ENCODE measurements at places on chromosomes 4 and X.

- peak; percentile 86 for DNase-seq
These were observed 7.8 kb downstream of the RBM47 start for GRCh38 chr4:40621592-40622512.

- no peak for DNase-seq
These were observed 167.4 kb downstream of the COL4A6 start for GRCh38 chrX:108270739-108271396.

DNA sequence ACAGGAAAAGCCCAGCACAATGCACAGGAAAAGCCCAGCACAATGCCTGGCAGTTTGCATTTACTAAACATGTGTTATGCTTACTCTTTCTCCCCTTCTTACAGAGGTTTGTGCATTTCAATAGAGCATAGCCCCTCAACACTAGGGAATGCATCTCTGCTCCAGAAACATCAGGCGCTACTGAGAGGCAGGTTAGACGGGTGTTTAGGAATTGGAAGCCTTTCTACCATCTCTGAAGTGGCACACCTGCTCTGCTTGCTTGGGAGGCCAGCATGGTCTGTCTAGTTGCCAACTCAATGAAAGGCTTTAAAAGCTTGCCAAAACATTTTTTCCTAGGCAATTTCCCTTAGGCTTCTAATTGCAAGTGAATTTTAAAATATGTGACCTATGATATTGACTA is 55.7 kb downstream of the GRID2 start:
- DNase-seq = no peak

GRCh38 chrX:79415056-79415455 is 47.9 kb upstream of the ITM2A start:
- DNase-seq = peak; percentile 2

- DNase-seq = no peak
These were observed 676.8 kb upstream of the HS3ST1 start for GRCh38 chr4:12105519-12105918.

DNA sequence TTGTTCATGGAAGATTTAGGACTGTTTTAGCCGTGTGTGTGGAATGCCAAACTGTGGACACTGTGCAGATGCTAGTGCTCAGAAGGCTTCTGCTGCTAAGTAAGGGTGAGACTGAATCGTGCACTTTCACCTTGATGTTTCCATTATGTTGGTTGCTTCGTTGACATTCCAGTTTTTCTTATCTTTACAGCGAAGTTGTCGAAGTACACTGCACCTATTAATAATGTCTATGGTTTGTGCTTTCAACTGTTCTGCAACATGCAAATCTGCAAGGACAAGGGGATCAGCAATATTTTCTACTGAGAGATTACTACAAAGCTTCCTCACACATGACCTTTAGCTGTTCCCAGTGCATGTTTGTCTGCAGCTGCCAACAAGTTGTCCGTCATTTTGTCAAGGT is 67.7 kb downstream of the UGT2A3 start:
- DNase-seq = no peak

DNA sequence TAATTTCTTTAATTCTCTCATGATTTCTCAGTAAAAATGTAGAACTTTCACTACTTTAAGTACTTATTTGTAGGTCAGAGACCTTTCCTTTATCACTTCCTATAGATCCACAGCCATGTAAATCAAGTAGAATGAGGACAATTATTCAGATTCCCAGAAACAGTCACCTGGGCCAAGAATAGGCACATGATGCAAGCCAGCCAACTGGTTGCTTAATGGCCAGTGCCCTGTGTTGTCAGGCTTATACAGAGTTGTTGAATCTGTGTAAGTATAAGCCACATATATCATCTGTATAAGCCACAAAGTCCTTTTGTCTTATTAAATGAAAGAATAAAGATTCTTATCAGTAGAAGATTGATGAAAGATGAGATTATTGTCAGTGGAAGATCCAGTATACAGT is 5.2 kb downstream of the BANK1 start:
- DNase-seq = no peak

DNA sequence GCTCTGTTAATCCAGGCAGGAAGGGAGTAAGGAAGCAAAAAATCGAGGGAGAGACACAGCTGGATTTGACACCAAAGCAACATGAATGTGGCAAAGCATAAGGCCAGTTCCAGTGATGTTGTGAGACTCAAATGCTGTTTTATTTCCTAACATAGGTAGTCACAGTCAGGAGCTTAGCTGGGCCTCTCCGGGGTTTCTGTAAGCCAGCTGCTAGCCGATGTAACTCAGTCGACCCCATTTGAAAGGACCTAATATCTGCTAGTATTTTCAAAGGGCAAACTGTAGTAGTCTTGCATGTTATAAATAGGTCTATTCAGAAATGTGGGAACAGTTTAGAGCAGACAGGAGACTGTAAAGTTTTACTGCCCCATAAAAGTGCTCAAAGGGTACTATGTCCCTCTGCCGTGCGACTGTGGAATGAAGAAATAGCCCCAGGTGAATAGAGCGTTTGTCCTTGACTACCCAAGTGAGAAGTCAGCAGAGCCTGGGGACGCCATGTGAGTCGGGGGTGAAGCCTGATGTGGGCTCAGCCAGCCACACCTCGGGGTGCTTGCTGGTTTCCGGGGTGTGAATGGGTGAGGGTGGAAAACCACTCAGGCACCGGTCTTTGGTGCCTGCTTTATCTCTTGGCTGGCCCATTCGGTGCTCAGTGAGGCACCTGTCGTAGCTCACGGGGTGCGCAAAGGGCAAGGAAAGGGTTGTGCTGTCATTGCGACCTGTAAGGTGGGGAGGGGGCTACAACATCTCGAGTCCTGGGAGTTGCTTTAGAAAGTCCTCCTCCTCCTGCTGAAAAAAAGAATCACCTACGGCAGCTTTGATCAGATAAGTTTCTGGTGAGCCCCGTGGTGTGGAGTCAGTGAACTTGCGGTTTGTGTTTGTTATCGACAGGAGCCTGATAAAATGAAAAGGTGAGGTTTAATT is 745 bp downstream of the TRIM2 start:
- DNase-seq = peak; percentile 78

DNA sequence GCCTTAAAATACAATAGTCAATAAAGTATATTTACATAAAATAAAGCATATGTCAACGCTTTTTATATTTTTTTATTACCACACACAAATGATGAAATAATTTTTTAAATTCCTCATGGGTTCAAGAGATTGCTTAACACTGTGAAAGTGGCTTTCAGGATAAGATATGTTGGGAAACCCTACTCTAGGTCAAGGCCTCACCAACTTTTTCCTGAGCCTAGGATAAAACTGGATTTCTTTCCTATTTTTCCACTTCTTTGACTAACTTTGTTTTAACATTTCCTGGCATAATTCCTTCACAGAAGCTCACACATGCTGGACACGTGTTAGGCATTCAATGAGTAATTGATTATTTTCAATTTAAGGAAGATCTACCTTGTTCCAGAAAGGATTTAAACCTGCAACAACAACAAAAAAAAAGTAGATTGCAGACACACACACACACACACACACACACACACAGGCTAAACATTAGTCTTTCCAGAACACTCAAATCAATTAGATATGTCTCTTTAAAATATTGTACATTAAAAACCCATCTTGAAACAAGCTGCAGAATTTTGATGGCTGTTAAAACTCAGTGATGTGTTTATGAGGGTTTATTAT is 9.1 kb downstream of the KLB start:
- no peak for DNase-seq

GRCh38 chr4:11287055-11287454 is 141.6 kb downstream of the HS3ST1 start:
- DNase-seq = no peak

DNA sequence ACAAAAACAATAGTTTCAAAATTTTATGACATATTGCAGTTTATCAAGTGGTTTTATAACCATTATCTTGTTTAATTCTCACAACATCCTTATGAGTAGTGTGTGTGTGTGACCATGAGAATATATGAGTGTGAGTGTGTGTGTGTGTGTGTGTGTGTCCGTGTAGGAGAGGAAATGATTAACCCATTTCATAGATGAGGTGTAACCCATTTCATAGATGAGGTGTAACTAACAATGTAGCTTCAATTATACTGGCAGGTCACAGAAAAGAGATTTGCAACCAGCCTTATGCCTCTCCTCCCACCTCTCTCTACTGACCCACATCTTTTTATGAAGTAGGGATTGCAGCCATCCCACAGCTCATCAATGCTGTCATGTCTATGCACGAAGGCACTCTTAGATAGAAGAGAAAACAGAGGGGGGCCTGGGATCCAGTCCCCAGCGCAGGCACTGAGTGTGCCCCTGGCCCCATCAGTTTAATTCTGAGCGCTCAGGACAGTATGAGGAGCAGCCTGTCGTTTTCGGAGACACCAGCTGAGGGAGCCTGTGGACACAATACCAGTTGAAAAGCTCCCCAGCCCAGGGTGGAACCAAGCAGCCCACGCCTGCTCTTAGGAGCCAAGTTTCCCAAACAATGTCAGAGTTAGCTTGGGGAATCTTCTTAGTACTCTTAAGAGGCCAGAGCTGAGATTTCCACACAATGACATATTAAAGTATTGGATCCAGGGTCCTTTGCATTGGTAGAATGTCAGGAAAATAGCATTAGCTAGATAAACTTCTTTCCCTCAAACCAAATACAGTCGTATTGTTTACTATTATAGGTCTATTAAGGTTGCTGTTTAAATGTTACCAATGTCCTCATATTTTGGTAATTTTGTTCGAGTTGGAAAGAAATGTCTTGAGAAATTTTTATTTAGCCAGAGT is 88.6 kb downstream of the PALLD start:
- DNase-seq = peak; percentile 54

GRCh38 chr4:74682567-74683359 is 111.6 kb downstream of the BTC start:
- peak; percentile 93 for DNase-seq

DNA sequence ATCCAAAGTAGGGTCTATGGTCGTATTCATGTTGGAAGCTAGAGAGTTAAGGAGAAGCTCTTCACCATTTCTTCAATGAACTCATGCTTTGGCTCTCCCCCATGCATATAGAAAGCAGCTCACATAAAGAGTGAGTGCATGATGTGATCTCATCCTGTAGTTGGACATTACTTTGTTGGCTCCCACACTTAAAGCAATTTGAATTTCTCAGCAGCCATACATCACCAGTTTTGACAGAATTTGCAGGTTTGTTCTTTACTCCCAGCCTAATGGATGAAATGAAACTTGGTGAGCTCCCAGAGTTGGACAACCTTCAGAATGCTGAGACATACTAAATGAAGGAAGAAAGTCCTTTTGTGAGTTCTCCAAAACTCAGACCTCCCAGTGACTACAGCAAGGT is 613.5 kb downstream of the IQCM start:
- no peak for DNase-seq

DNA sequence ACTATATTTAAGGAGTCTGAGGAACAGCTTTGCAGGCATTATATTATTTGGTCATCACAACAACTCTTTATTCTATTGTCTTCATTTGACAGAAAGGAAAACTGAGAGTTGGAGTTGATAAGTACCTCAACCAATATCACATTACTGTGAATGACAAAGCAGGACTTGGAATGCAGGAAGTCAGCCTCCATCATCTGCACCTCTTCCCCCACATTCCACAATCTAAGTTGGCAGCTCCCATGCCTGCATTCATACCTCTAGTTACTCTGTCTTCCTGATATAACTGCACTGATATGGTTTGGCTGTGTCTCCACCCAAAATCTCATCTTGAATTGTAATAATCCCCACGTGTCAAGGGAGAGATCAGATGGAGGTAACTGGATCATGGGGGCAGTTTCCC is 356.7 kb downstream of the GALNTL6 start:
- no peak for DNase-seq

GRCh38 chrX:19593690-19594089 is 78.4 kb upstream of the MAP3K15 start:
- peak; percentile 11 for DNase-seq

DNA sequence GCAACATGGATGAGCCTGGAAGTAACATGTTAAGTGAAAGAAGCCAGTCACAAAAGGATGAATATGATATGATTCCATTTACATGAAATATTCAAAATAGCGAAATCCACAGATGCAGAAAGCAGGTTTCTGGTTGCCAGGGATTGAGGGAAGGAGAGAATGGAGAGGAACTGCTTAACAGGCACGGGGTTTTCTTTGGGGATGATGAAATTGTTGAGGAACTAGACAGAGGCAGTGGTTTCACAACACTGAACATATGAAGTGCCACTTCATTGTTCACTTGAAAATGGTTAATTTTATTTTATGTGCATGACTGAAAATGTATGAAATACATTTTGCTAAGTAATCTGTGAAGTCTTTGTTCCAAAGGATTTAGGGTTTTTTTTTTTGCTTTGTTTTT is 182.5 kb upstream of the TBL1X start:
- DNase-seq = no peak

GRCh38 chr4:86055898-86056297 is 304.0 kb downstream of the MAPK10 start:
- no peak for DNase-seq

DNA sequence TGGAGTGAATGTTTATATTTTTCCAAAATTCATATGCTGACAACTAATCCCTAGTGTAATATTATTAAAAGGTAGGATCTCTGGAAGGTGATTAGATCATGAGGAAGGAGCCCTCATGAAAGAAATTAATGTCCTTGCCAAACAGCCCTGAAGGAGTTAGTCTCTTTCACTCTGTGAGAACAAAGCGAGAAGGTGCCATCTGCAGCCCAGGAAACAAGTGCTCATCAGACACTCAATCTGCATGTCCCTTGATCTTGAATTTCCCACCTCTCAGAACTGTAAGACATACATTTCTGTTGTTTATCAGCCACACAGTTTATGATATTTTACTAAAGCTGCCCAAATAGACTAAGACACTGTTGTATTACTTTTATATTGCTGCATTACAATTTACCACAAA is 1283.4 kb downstream of the PCDH7 start:
- no peak for DNase-seq

- DNase-seq = no peak
These were observed 41.6 kb downstream of the SYNPO2 start for GRCh38 chr4:118930255-118930654.

GRCh38 chr4:875818-876423 is 50.0 kb upstream of the CPLX1 start:
- no peak for DNase-seq

GRCh38 chr4:48022192-48022799 is 5.7 kb downstream of the NIPAL1 start:
- DNase-seq = no peak

DNA sequence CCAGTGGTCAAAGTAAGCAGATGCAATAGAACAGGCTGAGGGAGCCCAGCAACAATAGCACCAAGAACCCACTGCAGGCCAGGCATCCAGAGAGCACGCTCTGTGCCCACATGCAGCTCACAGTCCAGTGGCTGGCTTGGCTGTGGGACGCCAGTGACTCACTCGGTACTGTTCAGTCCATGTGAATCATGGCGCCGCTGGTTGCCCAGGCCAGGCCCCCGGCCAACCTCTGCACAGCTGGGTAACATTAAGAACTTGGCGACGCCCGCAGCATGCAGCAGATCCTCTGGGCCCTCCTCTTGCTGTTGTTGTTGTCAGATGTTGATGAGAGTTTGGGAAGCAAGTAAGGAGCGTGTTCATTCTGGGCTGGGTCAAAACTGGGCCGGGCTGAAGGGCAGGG is 60.5 kb downstream of the MSX1 start:
- no peak for DNase-seq

- peak; percentile 58 for DNase-seq
These were observed 147.7 kb downstream of the GASK1B start for GRCh38 chr4:158025131-158025530.
